ENCODE measurements at places on chromosomes 4 and X.

DNA sequence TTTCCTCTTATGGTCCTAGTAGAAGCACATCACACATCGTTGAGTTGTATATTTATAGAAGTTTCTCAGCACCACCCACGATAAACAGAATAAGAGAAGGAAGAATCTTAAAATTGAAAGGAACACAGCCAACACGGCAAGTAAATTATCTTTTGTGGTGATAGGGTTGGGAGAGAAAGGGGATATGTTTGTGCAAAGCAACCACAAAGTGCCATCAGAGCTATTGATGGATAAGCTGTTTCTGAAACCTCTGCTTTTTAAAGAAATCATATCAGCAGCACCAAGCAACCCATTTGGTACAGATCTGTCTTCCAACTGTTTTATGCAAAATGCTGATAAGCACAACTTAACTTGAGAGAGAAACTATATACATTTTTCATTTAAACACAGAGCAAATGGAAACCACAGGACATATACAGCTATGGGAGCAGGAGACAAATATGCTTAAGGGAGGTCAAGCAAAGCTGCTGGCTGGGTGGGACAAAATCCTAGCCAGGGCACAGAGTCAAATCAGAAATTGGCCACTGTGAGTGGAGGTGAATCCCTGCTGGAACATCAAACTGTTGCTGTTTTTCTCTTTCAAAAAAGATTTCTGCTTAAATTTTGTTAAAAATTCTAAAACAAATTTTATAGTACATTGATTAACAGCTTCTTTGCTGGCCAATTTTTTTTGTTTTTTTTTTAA lies 194.0 kb upstream of the HHIP start:
- no peak for DNase-seq

GRCh38 chr4:7810783-7811535 lies 128.7 kb downstream of the AFAP1 start:
- no peak for DNase-seq

GRCh38 chrX:143336261-143336660 lies 181.0 kb downstream of the SPANXN3 start:
- no peak for DNase-seq

DNA sequence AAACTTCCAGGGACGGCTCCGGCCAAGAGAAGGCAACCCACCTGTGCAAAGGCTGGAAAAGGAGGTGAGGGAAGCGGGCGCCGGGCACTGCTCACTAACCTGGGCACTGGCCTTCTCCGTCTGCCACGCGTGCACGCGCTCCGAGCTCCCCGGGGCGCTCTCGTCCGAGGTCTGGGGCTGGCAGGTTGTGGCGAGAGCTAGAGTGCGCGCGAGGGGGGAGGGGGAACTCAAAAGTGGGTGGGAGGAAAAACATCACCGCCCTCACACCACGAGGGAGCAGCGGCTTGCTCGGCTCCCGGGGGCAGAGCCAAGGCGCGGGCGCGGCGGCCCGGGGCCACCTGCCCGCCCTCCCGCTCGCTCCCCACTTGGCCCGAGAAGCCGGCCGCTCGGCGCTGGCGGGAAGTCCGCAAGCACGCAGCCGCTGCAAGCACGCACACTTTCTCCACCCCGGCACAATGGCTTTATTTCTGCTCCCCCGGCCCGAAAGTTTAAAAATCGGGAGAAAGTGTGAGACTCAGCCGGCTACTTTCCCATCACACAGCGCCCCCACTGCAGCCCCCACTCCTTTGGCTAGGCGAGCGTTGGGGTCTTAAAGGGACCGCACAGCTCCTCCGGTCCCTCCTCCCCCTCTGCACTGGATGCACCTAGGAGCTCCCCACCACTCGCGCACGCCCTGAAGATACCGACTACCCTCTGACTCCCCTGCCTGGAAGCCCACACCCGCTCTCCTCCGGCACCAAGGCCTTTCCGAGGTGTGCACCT lies at the start of gene CHRDL1:
CHRDL1 (minus strand) TSS at position 173 of the 762 bp plus-strand sequence. CDS start 3,636 bp downstream, outside the sequence.
- no peak for DNase-seq

DNA sequence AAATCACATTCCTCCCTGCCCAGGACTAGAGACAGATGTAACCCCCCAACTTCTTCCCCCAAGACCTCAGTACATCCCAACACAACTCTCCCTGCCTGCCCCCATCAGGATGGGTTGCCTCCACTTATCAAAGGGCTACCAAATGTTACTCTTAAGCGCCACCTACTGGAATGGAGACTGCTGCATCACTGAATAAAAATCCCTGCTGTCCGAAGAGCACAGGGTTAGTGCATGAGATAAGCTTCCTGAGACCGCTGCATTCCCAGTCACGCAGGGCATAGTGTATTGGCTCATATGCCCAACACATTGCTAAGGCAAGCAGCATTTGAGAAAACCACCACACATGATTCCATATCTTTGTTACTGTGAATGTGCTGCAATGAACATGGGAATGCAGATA lies 544.5 kb downstream of the PPP4R3C start:
- DNase-seq, result peak; percentile 1

- DNase-seq, result no peak
These were observed 287.4 kb downstream of the CHIC1 start for GRCh38 chrX:73850124-73851013.
